Cardiac muscle cell (in vitro differentiated cells and primary cell): ENCODE measurements at places on chromosomes 6 and 20. TPM values are rescaled to one million over a fixed set of nuclear protein-coding genes. Genes with fewer than 3 reads are reported as not detected.

DNA sequence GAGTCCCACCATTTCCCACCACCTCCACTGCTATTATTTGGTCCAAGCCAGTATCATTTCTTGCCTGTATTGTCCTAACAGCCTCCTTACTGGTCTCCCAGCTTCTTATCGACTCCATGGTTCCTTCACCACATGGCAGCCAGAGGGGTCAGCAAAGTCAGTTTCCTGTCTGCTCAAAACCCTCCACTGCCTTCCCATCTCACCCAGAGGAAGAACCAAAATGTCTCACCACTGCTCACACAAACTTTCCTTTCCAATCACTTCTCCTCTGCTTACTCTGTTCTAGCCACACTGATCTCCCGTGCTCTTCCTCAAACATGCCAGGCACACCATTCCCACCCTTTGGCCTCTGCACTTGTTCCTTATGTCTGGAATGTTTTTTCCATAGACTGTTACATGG is 39.7 kb downstream of the BCL2L1 start:
- H3K4me3 ChIP-seq, result no peak overlapping the region
- DNase-seq, result no peak
- no peaks in the 10 kb centered on the region for H3K36me3 ChIP-seq
- H3K4me1 ChIP-seq, result peaks cover 24% of the 10 kb centered on the region

- no peaks in the 10 kb centered on the region for H3K27me3 ChIP-seq
- no peak overlapping the region for H3K4me3 ChIP-seq
- peaks cover 4% of the 10 kb centered on the region for H3K4me1 ChIP-seq
- DNase-seq, result no peak
- no peak overlapping the region for H3K27ac ChIP-seq
Observed at GRCh38 chr6:106122938-106123656, 37.0 kb downstream of the PRDM1 start.

Gene VEGFA
- 409 and 626 TPM in 2 replicates for total RNA-seq

DNA sequence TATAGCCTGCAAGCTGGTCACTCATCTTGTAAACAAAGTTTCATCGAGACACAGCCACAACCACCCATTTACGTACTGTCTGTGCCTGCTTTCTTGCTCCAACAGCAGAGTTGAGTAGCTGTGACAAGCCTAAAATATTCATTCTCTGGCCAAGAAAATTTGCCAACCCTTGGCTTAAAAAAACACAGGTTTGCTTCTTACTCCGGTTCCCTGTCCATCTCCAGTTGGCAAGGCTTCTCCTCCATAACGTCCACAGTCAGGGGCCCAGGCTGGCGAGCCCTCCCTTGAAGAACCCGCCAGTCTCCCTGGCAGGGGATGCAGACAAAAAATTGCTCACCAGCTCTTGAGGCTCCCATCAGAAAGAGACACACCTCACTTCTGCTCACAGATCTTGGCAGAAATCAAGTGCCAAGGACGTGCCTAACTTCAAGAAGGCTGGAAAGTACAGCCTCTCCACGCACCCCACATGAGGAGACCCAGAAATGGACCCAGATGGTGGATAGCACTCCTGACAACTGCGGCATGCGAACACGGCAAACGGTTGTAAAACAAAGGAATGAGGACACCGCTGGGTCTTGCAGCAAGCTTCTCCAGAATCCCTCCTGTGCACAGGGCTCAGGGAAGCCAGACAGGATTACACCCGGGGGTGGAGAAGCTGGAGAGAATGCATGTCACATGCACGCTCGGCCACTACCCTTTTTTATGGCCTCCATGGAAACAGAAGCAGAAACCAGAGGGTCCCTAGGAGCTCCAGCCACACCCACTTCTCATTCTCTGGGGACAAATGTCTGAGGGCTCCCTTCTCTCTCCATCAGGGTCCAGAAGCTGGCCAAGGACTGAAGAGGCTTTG is 59.8 kb upstream of the SIRPA start:
- no peaks in the 10 kb centered on the region for H3K36me3 ChIP-seq
- peaks cover 8% of the 10 kb centered on the region for H3K4me1 ChIP-seq
- no peaks in the 10 kb centered on the region for H3K27me3 ChIP-seq
- H3K4me3 ChIP-seq, result no peak overlapping the region
- H3K27ac ChIP-seq, result no peak overlapping the region
